CD4-positive, alpha-beta T cell treated with Interleukin-15 for 4 hours (primary cell): ENCODE measurements at places on chromosomes 7 and 10.

GRCh38 chr7:143884969-143885559 lies 16.9 kb downstream of the TCAF1 start:
- DNase-seq, result no peak

- DNase-seq, result no peak
Measured at GRCh38 chr7:371119-371778, 81.3 kb downstream of the FOXL3 start.

- DNase-seq, result no peak
Measured at GRCh38 chr7:41305001-41305400, 397.9 kb downstream of the INHBA start.

DNA sequence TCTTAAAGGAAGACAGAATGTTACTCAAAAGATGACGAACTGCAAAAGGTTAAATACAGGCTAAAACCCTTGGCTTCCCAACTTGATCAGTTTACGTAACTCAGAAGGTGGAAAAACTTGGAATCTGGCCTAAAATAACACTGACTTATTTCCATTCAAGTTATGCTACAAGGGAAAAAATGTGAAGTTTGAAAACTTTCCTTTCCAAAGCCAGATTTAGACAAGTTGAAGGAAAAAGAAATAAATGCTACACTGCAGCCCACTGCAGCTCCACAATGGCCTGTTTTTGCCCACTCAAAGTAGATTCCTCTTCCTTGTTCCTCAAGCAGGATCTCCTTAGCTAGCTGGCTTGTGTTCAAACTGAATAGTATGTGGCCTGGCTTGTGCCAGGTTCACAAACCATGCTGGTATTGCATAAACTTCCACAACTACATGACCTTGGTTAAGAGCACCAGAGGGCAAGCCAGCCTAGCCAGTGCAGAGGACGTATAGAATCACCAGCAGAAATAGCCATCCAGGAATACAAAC lies 166.2 kb downstream of the CPEB3 start:
- DNase-seq, result no peak

GRCh38 chr10:125157505-125157904 lies 2.9 kb downstream of the CTBP2 start:
- DNase-seq, result no peak

- DNase-seq, result no peak
Measured at GRCh38 chr7:151648429-151648828, 128.7 kb upstream of the RHEB start.

DNA sequence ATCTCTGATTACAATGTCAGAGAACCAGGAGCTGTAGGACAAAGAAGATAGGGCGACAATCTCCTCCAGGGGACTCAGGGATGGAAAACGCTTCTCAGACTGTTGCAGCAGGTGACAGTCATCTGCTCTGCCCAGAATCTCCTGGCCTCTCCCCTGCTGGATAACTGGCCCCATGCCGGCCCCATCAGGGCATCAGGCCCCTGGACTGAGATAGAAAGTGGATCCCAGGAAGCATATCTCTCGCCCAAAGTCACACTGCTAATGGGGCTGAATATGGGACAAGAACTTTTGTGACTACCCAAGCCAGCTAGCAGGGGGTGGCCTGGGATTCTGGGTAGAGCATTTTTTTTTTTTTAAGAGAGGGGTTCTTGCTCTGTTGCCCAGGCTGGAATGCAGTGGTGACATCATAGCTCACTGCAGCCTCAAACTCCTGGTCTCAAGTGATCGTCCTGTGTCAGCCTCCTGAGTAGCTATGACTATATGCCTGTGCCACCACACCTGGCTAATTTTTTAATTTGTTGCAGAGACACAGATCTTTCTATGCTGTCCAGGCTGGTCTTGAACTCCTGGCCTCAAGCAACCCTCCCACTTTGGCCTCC lies 20.5 kb upstream of the MLXIPL start:
- no peak for DNase-seq

DNA sequence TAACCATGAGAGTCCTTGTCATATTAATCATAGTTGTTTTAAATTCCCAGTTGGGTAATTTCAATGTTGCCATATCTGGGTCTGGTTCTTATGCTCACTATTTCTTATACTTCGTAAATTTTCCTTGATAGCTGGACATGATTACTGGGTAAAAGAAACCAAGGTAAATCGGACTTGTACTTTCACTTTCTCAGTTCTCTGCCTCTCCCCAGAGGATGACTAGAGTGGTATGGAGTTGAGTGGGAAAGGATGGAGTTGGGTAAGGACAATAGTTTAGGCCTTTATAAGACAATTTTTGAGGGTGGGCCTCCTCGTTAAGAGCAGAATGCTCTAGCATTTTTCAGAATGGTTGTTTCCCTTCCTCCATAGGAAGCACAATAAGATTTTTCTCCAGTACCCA lies 106.1 kb downstream of the CRPPA start:
- DNase-seq, result no peak

- no peak for DNase-seq
Measured at GRCh38 chr7:102103027-102103372, 183.7 kb upstream of the SH2B2 start.

- no peak for DNase-seq
Measured at GRCh38 chr7:105596866-105597265, 15.6 kb upstream of the EFCAB10 start.

DNA sequence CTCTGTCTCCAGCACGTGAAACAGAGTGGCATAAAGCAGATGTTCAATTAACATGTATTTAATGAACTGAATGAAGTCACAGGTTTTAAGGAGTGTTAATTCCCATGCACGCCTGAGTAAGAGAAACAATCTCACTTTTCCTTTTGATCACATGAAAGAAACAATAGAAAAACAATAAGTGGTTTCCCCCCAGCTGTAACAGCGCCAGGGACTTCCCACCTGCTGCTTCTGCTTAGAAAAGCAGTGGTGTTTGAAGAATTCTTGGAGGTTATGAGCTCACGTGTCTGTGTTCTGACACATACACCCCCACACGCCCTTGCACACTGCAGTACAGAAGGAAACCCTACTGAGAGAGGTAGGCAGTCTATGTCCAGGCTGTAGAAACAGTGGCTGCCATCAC lies 51.3 kb upstream of the FRMD4A start:
- DNase-seq, result peak; percentile 53

- DNase-seq, result no peak
Measured at GRCh38 chr10:9140373-9140772, 1085.9 kb downstream of the GATA3 start.

- DNase-seq, result no peak
Measured at GRCh38 chr7:46444256-46444655, 523.2 kb upstream of the IGFBP3 start.

DNA sequence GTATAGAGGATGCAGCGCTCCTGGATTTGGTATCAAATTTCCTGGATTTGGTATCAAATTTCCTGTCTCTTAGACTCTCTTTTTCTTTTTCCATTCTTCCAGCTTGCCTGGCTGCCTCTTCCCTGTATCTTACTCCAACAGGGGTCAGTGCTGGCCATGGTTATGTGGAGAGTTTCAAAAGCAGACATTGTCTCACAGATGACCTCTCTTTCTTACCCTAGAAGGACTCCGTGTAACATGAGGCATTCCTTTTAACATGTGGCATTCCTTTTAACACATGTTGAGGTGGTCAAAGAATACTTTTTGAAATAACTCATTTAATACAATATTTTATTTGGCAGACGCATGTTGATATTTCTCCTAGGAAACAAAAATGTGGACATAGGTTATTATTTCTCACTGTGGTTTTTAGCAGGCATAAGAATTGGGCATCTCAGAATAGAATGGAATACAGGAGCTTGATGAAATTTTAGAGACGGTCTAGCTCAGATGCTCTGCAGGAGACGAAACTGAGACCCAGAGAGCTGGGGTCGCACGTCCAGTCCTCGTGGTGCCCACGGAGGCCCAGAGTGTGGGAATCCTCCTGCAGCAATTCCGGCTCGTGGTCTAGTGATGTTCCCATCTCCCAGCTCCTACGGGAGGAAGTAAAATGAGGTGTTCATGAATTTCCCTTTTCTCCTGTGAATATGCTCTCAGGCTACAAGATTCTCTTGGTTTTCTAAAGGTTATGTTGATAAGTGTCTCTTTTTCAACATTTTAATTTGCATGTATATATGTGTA lies 59.6 kb upstream of the PITRM1 start:
- DNase-seq, result no peak
